ENCODE measurements at places on chromosomes 5 and 9. TPM values are rescaled to one million over a fixed set of nuclear protein-coding genes. Genes with fewer than 3 reads are reported as not detected.

- DNase-seq = no peak
Measured at GRCh38 chr5:138542180-138542955, 668 bp downstream of the ETF1 start.

EQTN gene
- total RNA-seq = not detected

NUDT12 gene
- 15.0 TPM for total RNA-seq

ZNF300 gene
- 8.3 TPM for total RNA-seq

DNA sequence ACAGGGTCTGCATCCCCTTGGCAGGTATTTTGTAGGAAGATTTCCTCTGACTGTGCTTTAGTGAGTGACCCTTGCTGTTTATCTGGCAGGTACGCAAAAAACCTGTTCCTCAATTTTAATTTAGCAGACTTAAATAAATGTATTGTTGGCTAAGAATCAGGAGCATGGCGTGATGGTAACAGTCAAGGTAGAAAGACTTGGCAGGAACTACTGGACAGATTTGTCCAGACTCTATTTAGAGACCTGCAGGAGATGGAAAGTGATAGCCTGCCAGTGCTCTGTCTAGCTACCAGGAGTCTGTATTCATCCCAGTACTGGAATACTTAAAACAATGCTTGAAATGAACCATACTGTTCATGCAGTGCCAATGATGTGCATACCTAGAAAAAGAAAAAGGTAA lies 78.8 kb upstream of the MAST4 start:
- DNase-seq = no peak

GRCh38 chr5:176736931-176737745 lies 73.2 kb upstream of the UNC5A start:
- DNase-seq = no peak

STKLD1 gene
- not detected for total RNA-seq

BRD9 gene
- total RNA-seq = 52.7 TPM

SCAMP1 gene
- 29.6 TPM for total RNA-seq

IL3 gene
- total RNA-seq = not detected

GRCh38 chr9:134834217-134834956 lies 46.2 kb upstream of the FCN2 start:
- DNase-seq = no peak

GRCh38 chr5:1420211-1421195 lies 24.7 kb downstream of the SLC6A3 start:
- no peak for DNase-seq

PTAR1 gene
- 45.6 TPM for total RNA-seq

CCDC192 gene
- total RNA-seq = not detected

DNA sequence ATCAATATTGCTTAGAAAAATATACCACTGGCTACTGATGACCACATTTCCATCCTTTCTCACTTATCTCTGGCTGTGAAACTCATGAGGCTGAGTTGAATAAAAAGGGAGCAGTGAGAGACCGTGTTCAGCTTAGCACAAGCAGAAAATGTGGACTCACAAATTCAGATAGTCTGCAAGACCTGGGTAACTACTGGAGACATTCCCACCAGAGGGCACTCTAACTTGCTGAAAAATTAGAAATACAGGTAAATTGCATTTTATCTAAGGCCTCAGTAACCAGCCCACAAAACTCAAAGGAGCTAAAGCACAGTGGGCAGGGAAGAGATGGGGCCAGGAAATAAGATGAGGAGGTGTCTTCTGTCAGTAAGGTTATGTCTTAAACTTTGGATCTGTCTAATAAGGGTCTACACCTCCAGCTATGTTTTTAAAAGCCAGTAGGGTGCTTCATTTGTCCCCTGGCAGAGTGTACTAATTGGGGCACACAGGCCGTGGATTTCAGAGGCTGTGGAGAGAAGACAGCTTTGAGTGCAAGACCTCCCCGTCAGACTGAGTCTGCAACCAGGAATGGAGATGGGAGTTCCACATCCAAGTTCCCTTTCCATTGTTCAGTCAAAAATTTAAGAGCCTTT lies 8.7 kb upstream of the NDUFB6 start:
- peak; percentile 63 for DNase-seq

- DNase-seq = peak; percentile 96
Measured at GRCh38 chr5:147310059-147310704, 75.4 kb downstream of the STK32A start.
